Stimulated activated CD8-positive, alpha-beta memory T cell treated with anti-CD3 and anti-CD28 coated beads, Interleukin-2, amount 100 ng/mL, for 1 hour (primary cell): ENCODE measurements at places on chromosomes 1 and 21.

- no peak for DNase-seq
These were observed 215.4 kb downstream of the TOMM20 start for GRCh38 chr1:234913278-234913649.

- no peak for DNase-seq
These were observed 169.4 kb downstream of the ACTL8 start for GRCh38 chr1:17924578-17924977.

- no peak for DNase-seq
These were observed 5.5 kb downstream of the MORC3 start for GRCh38 chr21:36325373-36326010.

DNA sequence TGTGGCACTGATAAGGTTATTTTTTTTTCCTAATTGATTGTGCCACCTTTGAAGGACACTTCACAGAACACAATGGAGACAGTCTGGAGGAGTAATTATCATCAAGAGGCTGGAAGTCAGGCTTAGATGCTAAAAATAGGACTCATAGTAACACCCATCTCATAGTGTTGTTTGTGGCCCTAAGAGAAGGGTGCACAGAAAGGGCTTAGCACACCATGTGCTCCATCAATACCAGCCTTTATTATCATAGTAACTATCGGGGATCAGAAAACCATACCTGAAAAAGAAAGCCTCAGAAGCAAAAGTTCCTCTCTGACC is 11.9 kb downstream of the NIPAL3 start:
- no peak for DNase-seq

DNA sequence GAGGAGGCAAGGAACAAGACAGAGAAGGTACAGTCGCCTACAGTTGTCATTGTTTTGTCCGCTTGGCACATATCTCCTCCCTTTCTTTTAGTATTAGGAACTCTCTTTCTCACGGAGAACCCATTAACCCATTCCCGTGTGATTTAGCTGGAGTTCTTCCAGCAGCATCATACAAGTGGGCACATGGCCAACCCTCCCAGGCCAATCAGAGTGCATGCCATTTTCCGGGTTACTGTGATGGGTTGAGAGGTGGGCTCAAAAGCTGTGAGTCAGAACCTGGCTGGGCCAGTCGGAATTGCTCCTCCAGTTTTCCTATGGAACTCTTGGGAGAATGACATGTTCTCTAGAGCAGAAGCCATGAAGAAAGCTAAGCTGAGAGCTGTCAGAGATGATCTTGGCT is 83.1 kb upstream of the SOD1 start:
- DNase-seq: no peak

- DNase-seq: no peak
These were observed 92.6 kb downstream of the IGSF21 start for GRCh38 chr1:18200136-18200717.

DNA sequence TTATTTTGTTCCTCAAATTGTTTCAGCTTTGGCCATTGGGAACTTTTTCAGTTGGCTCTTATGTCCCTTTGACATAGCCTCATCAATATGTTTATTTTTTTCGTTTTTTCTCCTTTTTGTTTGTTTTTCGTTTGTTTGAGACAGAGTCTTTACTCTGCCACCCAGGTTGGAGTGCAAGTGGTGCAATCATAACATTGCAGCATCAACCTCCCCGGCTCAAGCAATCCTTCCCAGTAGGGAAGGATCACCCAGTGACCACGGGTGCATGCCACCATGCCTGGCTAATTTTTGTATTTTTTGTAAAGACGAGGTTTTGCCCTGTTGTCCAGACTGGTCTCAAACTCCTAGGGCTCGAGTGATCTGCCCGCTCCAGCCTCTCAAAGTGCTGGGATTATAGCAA is 8.1 kb downstream of the POLR3GL start:
- DNase-seq: no peak

GRCh38 chr1:118960567-118961136 is 27.5 kb downstream of the TBX15 start:
- no peak for DNase-seq

DNA sequence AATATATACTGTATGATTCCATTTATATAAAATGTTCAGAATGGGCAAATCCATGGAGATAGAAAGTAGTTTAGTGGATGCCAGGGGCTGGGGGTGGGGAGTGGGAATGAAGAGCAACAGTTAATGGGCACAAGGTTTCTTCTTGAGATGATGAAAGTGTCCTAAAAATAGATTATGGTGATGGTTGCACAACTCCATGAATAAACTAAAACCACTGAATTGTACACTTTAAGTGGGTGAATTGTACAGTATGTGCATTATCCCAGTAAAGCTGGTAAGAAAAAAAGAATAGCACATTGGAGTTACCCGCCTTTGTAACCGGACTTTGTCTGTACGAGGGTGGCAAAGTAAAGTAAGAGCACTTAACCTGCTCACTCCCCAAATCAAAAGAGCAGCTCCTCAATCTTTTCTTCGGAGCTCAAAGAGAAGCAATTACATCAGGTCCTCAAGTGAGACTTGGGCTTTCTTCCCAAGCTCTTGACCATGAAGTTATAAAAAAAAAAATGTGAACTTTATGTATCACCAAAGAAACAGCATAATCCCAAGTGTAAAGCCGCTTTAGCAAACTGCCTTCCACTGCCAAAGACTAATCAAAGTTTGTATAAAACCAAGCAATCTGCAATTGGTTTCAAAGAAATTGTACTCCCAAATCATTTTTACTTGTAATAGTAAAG is 32.1 kb downstream of the ALDH9A1 start:
- no peak for DNase-seq

DNA sequence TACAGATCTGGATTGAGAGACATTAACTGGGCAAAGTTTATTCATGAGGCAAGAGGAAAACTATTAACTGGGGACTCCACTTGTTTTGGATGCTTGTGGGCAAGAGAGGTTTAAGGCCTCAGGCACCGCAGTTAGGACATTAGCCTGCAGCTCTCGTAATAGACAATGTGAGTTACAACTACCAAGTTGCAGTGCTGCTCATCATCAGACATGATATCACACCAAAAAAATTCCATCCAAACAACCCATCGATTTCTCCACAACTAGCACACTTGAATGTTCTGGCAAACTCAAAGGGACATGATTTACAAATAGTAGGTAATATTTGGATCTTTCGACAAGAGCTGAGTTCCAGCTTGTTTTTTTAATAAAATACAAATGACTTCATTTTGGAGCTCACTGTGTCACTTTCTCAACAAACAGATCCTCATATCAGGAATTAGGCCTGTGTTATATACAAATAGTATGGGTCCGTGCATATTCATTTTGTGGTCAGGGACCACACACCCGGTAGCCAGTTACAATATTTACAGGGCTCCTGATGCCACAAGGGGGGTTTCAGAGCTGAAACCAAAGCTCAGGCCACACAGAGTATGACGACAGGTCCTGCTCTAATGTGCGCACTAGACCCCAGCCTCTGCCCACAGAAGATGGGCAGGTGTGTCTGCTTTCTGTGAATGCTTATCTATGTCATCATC is 128.0 kb downstream of the TGFBR3 start:
- no peak for DNase-seq

GRCh38 chr1:10639011-10639774 is 157.3 kb downstream of the CASZ1 start:
- no peak for DNase-seq

DNA sequence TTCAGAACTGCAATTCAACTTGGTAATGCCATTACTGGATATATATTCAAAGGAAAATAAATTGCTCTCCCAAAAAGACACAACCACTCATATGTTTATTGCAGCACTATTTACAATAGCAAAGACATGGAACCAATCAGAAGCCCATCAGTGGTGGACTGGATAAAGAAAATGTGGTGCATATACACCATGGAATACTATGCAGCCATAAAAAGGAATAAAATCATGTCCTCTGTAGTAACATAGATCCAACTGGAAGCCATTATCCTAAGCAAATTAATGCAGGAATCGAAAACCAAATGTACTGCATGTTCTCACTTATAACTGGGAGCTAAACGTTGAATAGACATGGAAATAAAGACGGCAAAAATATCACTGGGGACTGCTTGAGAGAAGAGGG is 117.0 kb downstream of the MAP3K21 start:
- DNase-seq: no peak

- DNase-seq: no peak
These were observed 480 bp downstream of the CADM3 start for GRCh38 chr1:159171688-159172501.

DNA sequence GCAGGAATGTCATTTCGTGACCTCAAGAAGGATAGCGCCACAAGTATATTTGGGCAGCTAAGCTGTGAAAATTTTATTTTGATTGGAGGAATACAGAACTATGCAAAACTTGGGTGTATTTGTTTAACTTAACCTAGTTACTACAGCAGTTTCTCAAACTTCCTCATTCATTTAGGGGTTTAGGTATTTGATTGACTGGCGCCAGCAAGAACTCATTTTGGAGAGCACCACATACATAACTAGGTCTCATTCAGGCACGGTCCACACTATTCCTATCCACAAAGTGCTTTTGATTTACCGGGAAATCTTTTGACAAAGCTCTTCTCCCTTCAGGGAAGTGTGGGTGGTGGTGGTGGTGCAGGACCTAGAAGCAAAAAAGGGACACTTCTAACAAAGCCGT is 155.1 kb upstream of the NRIP1 start:
- DNase-seq: no peak

DNA sequence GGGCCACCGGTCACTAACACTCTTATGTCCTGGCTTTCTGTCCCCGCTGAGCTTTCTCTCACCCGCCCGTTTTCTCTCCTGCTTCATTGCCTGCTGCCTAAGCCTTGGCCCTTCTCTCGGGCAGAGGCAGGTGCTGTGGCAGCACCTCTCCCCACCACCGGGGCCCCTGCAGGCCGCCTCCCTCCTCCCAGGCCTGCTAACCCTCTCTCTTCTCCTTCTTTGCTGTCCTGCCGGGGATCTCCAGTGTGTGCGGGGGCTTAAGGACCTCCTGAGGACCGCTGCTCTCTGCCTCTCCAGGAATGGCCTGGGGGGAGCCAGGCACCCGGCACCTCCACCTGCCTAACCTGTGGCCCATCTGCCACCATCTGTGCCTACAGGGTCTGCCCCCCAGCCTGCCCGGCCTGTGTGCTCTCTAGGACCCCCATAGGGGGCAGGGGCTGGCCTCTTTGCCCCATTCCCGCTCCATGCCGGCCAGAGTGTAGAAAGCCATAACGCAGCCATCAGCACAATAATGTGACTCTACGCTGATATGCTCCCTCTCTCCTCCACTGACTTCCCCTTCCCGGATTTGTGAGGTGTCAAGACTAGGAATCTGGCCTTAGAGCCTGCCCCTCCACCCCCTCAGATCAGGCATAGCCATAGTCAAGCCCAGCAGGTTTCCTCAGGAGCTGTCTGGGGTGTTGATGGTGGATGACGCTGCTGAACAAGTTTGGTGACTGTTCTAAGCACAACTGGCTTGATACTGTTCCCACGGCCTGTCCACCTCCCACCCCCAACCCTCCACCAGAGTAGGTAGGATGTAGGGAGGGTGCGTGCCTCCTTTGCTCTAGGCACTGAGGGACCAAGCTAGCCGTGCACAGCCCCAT is 6.1 kb upstream of the SFN start:
- no peak for DNase-seq

DNA sequence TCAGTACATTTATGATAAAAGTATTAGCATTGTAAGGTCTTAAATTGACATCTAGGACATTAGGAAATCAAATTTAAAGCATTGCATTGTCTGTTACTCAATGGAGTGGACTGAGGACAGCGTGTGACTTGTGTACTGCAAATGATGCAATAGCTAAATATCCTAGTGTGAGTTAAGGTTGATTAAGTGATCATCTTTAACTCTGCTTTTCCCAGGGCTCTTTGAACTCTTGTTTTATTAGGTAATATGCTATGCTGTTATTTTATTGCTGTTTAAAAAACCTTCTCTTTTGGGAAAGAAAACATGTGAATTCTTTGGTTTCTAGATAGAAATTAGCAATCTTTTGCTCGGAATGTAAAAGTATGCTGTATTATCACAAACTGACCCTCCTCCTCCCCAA is 38.6 kb downstream of the NFIA start:
- no peak for DNase-seq

- no peak for DNase-seq
These were observed 81.3 kb upstream of the DUSP10 start for GRCh38 chr1:221823149-221823548.

- no peak for DNase-seq
These were observed 105.8 kb downstream of the ADARB1 start for GRCh38 chr21:45180246-45180599.

DNA sequence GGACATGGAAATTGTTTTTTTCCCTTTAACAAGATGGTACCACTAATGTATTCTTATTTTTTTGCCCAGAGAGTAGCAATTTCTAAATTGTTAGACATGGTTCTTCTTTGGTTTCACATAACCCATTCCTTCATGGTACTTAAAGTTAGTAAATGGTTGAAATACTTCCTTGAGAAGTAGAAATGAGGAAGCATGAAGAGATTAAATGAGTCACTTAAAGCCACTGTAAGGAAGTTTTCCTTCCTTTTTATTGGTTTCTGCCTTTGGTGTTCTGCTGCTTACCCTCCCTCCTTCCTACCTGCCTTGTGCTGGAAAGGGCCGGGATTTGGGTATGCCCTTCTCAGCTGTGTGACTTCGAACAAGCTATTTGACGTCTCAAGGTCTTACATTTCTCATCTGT is 101.0 kb downstream of the KIF26B start:
- DNase-seq: no peak

- no peak for DNase-seq
These were observed 16.5 kb downstream of the CACNA1E start for GRCh38 chr1:181499825-181500224.

DNA sequence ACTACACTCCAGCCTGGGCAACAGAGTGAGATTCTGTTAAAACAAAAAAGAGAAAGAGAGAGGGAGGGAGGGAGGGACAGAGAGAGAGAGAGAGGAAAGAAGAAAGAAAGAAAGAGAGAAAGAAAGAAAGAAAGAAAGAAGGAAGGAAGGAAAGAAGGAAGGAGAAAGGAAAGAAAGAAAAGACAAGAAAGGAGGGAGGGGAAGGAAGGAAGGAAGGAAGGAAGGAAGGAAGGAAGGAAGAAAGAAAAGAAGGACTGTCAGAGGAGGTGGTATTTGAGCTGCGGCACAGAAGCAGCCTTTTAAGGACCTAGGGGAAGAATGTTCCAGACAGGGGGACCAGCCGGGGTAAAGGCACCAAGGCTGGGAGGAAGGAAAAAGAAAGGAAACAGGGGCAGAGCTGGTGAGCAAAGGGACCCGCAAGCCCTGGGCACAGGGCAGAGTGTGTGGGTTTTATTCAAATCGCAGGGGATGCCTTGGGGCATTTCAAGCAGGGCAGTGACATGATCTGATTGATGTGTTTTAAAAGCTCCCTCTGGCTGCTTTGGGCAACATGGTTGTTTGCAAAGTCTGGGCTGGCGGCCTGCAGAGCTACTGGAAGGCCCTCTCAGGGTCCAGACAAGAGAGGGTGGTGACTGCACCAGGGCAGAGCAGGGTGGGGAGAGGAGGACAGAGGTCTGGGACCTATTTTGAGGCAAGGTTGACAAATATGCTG is 176.9 kb upstream of the VAMP3 start:
- DNase-seq: no peak

- DNase-seq: no peak
These were observed 49.8 kb upstream of the SEC16B start for GRCh38 chr1:178019622-178020021.

DNA sequence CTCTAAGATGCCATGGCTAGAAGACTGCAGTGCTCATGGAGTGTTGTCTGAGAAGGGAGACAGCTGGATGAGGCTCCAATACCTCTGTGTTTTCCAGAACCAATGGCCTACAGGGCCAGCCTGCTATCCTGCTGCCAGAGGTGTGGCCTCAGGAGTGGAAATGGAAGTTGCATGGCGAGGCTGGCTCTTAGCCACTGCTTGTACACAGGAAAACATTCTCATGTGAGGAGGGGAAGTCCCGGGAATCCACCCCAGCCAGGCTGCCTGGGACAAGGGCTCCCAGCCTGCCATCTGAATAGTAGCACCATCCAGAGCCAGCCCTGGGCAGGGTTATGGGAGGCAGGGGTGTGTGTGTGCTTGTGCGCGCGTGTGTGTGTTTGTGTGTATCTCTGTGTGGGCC is 56.5 kb downstream of the SDC3 start:
- DNase-seq: no peak
